T-helper 17 cell (primary cell): ENCODE measurements at places on chromosomes 2 and 18.
A peak's percentile ranks its signal among the peaks of the same experiment; 100 is the strongest.

GRCh38 chr2:175769200-175769599 lies 232.9 kb downstream of the LNPK start:
- H3K36me3 ChIP-seq: no peaks in the 10 kb centered on the region
- no peaks in the 10 kb centered on the region for H3K4me1 ChIP-seq
- H3K4me3 ChIP-seq: no peak overlapping the region
- no peak for DNase-seq
- H3K27me3 ChIP-seq: peaks cover 5% of the 10 kb centered on the region

DNA sequence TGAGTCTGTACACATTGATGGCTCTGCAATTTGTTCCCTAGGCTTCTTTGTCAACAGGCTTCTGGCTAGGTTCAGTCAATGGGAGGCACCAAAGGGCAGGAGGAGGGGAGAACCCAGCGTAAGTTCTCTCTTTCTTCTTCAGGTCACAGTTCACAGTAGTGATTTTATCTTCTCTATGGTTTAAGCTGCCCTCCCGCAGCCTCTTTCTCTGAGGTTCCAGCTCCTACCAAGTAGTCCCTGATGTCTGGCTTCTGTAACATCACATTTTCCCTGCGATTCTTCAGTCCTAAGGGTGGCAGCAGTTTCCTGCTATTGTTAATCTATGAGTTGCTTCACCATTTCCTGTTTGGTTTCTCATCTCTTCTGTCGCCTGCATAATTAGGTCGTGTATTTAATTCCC lies 107.4 kb downstream of the CPO start:
- H3K4me1 ChIP-seq: peaks cover 11% of the 10 kb centered on the region
- no peaks in the 10 kb centered on the region for H3K36me3 ChIP-seq
- peak; percentile 7 for DNase-seq
- peak overlapping the region; percentile 71 for H3K4me3 ChIP-seq
- H3K27ac ChIP-seq: peak overlapping the region; percentile 79

- no peak overlapping the region for H3K4me3 ChIP-seq
- no peak overlapping the region for H3K27ac ChIP-seq
- peaks cover 7% of the 10 kb centered on the region for H3K4me1 ChIP-seq
Observed at GRCh38 chr2:31893094-31893493, 117.7 kb downstream of the MEMO1 start.

DNA sequence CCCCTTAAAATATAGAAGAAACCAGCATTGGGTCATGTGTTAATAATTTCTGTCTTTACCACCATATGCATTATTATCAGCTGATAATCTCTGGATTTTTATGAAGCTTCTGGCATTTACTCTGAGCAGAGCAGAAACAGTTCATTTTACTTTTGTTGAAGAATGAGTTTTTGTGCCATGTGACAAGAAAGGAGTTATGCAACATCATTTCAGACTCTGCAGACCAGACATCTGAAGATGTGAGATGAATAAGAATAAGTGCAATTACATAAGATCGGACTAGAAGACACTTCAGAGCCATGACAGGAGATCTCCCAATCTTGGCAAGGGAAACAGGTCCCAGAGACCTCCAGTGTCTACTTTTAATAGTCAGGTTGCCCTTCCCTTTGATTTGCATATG lies 869.4 kb upstream of the VRK2 start:
- H3K36me3 ChIP-seq: no peaks in the 10 kb centered on the region
- DNase-seq: no peak
- H3K4me3 ChIP-seq: no peak overlapping the region
- no peak overlapping the region for H3K27ac ChIP-seq
